Activated T-cell treated with anti-CD3 and anti-CD28 coated beads, Interleukin-2, amount 50 U/mL, for 72 hours (primary cell): ENCODE measurements at places on chromosomes 16 and 17. TPM values are rescaled to one million over a fixed set of nuclear protein-coding genes. Genes with fewer than 3 reads are reported as not detected.

The ZNF597 gene
- total RNA-seq, result 4.5 TPM

DNA sequence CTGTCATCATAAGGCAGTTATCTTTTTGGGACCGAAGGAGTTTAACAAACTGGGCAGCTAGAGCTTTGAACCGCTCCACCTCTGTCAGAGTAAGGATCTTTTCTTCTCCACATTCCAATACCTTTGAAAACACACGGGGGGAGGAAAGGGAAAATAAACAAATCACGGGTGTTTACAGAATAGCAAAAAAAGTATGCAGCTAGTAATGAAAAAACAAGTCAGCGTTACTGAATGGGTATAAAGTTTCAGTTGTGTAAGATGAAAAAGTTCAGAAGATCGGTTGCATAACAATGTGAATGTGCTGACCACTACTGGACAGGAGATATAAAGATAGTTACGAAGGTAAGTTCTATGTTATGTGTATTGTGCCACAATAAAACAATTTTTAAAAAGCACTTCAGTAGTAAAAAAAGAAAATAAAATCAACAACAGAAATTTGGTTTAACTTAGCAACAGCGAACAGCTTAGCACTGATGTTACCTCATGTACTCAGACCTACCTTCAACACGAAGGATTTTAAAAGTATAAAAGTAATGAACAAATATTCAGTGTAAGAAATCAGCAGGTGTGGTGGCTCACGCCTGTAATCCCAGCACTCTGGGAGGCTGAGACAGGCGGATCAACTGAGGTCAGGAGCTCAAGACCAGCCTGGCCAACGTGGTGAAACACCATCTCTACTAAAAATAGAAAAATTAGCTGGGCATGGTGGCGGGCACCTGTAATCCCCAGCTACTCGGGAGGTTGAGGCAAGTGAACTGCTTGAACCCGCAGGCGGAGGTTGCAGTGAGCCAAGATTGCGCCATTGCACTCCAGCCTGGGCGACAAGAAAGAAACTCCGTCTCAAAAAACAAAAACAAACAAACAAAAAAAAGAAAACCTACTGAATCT, 34.3 kb downstream of the MARF1 start:
- no peak for DNase-seq

DNA sequence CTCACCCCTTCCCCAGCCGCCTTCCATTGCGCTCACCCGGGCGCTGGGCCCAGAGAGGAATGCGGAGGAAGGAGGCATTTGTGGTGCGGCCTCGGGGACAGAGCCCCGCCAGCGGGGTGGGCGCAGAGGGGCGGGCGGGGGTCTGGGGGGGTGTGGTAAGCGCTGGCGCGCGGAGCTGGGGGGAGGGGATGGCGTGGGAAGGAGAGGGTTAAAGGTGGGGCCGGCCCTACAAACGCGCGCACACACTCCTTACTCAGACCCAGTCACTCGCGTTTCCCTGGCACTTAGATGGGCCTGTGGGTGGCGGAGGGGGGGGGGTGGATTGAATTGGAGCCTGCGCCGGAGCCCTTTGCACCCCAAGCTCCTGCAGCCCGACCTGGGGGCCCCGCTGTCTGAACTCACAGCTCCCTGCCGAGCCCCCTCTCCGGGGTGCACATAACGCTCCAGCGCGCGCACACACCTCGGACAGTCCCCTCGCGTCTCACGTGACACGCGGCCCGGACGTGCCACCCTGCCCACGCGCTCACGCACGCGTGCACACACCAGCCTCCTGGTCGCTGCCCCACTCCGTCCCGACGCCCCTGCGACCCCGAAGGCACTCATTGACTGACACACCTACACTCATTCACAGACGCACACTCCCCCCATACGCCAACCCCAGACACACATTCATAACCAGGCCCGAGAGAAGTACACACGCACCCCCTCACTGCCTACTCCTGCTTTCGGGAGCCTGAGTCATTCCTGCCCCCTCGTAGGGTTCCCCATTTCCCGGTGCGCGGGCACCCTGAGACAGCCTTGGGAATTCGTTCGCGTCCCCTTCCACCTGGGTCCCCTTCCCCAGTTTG, 844 bp downstream of the TBKBP1 start:
- peak; percentile 60 for DNase-seq

The MFSD11 gene
- 43.1 TPM for total RNA-seq

GRCh38 chr17:56891751-56892150, 22.1 kb downstream of the TRIM25 start:
- DNase-seq, result peak; percentile 42

- no peak for DNase-seq
Measured at GRCh38 chr17:4394208-4395110, 28.0 kb upstream of the UBE2G1 start.

- no peak for DNase-seq
Measured at GRCh38 chr16:82524976-82525375, 101.8 kb upstream of the CDH13 start.

GRCh38 chr17:75540923-75541503, 15.5 kb downstream of the LLGL2 start:
- DNase-seq, result no peak

The NLGN2 gene
- total RNA-seq, result 17.4 TPM

GRCh38 chr16:66720766-66721165, 24.2 kb upstream of the CMTM4 start:
- DNase-seq, result no peak

DNA sequence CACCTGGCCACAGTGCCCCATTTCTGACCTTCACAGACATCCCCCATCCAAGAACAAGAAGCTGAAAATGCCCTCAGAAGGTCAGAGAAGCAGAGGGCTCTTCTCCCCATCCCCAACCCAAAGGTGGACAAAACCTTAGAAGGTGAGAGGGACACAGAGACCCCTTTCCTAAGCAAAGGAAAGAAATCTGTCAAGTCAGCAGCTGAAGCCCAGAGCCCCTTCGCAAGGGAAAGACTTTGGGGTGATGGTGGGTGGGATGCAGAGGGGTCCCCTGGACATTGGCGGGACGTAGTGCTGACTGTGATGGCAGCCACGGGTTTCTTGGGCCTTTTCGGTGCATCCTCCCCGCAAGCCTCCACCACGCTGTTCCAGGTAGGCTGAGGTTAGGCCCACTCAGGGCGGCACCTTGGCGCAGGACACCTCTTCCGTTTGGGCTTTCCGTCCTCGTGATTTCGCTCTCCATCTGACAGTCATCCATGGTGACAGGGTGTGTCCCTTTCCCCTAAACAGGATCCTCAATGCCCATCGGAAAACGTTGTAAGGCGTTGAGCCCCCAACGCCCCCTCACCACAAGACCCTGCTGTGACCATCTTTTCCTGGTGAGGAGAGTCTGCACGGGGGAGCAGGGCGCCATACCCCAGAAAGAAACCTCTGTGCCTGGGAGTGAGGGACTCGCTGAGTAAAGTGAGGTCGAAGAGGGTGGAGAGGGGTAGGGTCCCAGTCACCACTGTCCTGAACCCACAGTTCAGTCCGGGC, 10.7 kb upstream of the GSDMA start:
- peak; percentile 9 for DNase-seq

GRCh38 chr16:56163938-56164337, 27.4 kb upstream of the GNAO1 start:
- DNase-seq, result no peak

GRCh38 chr16:5003211-5003610, 30.5 kb downstream of the NAGPA start:
- DNase-seq, result no peak

DNA sequence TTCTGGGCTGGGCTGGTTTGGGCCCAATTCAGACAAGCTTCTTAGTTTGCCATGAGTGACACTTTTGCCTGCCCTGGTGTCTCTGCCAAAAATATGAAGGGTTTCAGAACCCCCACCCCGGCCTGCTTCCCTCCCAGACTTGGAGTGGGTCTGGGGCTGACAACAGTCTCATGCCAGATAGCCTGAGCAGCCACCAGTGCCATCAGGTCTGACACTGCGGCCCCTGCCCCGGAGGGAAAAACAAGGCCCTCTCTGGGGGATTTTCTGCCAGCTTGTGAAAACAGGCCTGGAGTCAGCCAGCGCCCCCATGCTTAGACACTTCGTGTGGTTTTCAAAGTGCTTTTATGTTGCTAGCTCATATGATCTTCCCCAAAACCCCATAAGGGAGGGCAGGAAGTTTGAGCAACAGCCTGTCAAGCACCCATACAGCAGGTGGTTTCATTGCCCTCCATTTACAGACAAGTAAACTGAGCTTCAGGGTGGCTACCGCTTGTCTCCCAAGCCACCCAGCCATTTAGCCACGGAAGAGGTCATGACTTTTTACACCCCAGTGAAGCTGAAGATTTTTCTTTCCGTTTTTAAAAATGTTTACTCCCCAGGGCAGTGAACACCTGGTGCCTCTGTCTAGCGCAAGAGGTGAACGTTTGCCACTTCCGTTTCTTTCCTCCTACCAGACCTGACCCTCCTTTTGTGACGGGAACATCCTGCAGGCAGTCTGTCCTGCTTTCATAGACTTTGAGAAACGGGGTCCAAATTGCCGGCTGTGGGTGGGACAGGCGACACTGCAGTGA, 300.6 kb downstream of the SEC14L1 start:
- peak; percentile 84 for DNase-seq

The CIITA gene
- 3.1 TPM for total RNA-seq

DNA sequence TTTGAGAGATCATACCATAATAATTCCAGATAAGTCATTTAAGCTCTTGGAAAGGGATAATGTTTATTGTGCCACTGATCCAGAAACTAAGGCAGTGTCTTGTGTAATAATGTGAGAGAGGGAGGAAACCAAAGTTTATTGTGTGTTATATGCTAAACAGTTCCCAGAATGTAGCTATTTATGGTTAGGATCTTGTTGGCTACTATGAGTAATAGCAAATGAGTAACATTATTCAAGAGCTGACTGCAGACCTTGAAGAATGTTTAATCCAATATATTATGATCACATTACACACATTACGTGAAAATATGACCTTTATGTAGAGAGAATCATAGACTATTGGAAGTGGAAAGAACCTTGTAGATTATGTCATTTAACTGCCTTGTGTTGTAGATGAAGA, 139.5 kb downstream of the BCAS3 start:
- no peak for DNase-seq

The SMTNL2 gene
- not detected for total RNA-seq

DNA sequence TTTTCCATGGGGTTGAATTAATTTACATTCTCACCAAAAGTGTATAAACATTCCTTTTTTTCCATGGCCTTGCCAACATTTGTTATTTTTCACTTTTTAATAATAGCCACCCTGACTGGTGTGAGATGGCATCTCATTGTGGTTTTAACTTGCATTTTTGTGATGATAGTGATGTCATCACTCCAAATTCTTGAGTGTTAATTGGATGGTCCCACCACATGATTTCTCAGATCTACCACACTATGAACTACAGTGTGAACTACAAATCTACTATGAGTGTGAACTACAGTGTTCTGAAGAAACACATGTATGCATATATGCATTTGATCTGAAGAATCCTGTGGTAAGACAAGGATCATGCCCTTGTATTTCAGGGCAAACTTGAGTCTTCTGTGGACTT, 340.1 kb downstream of the ABCC12 start:
- no peak for DNase-seq

DNA sequence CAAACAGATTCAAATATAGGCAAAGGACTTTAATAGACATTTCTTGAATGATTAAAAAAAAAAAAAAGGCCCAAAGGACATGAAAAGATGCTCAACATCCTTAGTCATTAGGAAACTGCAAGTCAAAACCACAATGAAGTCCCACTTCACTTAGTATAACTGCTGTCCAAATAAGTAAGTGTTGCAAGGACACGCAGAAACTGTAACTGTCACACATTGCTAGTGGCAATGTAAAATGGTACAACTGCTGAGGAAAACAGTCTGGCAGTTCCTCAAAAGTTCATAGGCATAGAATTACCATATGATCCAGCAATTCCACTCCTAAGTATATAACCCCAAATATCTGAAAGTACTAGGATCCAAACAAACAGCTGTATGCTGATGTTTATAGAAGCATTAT, 112.7 kb downstream of the BRIP1 start:
- DNase-seq, result no peak

The PRAC1 gene
- total RNA-seq, result not detected

- DNase-seq, result no peak
Measured at GRCh38 chr17:72363089-72363610, 242.3 kb downstream of the SOX9 start.

GRCh38 chr17:77457572-77458201, 316.9 kb downstream of the SEC14L1 start:
- DNase-seq, result peak; percentile 54

- DNase-seq, result no peak
Measured at GRCh38 chr17:51638971-51639370, 378.6 kb downstream of the UTP18 start.

- DNase-seq, result no peak
Measured at GRCh38 chr17:82304826-82305726, 12.3 kb downstream of the CD7 start.

The NPIPA7 gene
- total RNA-seq, result 4.2 TPM

The EPN3 gene
- total RNA-seq, result not detected

- no peak for DNase-seq
Measured at GRCh38 chr16:54923988-54924387, 6.7 kb upstream of the IRX5 start.

The KRTAP9-4 gene
- not detected for total RNA-seq

GRCh38 chr16:49548325-49548970, 174.8 kb downstream of the C16orf78 start:
- DNase-seq, result no peak

The SLC4A1 gene
- total RNA-seq, result not detected

- DNase-seq, result no peak
Measured at GRCh38 chr17:1270210-1271029, at the start of gene BHLHA9. BHLHA9 (plus strand) TSS chr17:1270444; CDS start chr17:1270564, 120 bp downstream.

- no peak for DNase-seq
Measured at GRCh38 chr16:24463196-24463945, 76.0 kb upstream of the RBBP6 start.

DNA sequence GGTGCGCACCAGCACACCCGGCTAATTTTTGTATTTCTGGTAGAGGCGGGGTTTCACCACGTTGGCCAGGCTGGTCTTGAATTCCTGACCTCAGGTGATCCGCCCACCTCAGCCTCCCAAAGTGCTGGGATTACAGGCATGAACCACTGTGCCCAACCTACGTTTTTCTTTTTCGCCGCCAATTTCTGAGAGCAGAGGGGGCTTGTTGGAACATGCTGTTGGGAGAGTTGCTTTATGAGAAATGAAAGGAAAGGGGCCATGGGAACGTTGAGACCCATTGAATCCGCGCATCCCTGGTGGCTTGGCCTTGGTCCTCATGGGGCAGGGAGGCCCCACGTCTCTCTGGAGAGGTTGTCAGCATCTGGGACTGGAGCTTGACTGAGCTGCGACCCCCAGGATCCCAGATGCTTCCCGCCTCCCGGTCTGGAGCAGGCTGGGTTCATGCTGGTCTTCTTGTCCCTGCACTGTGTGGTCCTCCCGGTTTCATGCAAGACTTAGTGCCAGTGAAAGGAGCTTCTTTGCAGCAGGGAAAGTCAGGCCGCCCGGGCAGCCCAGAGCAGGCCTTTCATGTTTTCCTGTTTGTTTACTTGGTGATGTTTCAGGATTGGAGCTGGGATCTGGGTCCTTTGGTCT, 22.8 kb downstream of the CRISPLD2 start:
- DNase-seq, result no peak

The SPNS2 gene
- 1.3 TPM for total RNA-seq

DNA sequence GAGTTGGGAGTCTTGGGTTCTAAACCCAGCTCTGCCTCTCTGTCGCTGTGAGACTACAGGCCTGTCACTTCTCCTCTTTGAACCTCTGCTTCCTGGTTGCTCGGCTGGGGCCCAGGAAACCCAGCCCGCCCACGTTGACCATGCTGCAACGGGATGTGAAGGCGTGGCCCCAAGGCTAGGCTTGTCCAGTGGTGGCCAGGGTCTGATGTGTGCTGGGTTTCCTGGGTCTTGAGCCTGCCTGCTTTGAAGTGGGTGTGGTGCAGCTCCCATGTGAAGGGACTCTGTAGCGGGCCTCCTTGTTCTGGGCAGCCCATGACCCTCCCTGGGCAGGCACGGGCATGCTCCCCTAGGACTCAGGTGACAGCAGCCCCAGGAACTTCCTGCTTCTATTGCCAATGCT, 82.3 kb downstream of the SDR42E1 start:
- peak; percentile 45 for DNase-seq
